Nephron progenitor cell (in vitro differentiated cells): ENCODE measurements at places on chromosomes 16 and 17.
A peak's percentile ranks its signal among the peaks of the same experiment; 100 is the strongest.

DNA sequence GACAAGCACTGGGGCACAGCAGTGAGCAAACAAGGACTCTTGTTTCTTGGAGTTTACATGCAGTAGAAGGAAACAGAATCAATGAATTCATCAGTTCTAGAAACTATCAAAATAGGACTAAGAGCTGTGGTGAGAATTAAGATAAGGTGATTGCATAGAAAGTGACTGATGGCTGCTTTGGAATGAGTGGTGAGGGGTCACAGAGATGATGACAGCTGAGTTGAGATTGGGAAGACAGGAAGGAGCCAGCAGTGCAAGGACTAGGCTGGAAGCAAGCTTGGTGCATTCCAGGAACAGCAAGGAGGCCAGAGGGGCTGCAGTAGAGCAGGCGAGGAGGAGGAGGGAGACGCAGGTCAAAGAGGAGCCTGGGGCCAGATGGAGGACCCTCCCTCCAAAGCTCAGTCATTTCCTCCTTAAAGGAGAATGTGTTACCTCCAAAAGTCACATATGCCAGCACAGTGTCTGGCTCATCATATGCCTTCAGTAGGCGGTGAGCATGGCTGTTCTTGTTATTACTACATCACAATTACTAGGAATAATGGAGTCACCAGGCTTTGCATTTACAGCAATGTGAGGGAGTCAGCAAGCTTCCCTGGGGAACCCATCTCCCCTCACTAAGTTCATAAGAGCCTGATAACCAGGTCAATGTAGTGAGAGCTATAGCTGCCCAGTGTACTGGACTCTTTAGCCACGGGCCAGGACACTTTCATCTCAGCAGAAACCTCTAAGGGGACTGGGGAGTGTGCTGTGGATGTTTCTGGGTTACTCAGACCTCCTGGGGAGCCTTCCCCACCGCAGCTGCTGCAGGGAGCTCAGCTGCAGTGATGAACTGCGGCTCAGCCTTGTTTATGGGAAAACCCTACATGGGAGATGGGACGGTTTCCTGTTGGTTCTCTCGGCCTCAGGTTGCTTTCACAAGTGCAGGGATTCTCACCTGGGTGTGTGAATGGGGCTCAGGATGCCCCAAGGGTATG, 157.2 kb downstream of the SEC14L1 start:
- no peak for DNase-seq

GRCh38 chr17:82559566-82560251, 40.2 kb downstream of the FOXK2 start:
- no peak for DNase-seq

DNA sequence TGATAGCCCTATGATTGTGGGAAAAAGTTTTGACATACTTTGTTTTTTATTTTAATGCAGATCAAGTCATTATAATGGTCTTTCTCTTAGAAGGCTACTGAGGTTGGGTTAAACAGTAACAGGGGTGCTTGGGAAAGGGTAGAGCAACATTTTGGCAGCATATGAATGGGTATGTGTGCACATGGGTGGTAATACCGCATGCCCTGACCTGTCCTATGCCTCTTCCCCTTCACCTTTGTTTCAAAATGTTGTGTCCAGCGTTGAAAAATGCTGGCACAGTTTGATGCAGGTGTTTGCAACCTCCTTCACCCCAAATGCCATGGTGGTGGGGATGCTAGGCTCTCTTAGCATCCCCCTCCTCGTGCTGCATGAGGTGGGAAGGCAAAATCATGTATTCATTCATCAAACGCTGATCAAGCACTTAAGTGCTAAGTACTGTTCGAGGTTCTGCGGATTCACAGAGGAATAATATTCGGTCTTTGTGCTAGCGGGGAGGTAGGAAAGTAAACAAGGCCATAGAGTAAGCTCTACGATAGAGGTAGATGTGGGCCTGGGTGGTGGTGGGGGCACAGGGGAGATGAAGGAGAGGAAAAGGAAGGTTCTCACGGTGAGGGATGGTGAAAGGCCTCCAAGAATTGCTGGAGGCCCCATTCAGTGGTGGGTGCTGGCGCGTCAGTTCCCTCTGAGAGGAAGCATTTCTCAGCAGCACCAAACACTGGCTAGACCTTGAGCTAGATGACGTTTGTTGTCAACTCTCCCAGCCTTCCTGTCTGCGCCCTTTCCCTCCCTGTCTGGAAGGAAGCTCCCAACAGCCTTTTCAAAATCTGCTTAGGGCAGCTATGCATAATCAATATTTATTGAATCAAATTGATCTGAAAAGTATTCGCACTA, 13.3 kb upstream of the MARCHF10 start:
- DNase-seq, result no peak

DNA sequence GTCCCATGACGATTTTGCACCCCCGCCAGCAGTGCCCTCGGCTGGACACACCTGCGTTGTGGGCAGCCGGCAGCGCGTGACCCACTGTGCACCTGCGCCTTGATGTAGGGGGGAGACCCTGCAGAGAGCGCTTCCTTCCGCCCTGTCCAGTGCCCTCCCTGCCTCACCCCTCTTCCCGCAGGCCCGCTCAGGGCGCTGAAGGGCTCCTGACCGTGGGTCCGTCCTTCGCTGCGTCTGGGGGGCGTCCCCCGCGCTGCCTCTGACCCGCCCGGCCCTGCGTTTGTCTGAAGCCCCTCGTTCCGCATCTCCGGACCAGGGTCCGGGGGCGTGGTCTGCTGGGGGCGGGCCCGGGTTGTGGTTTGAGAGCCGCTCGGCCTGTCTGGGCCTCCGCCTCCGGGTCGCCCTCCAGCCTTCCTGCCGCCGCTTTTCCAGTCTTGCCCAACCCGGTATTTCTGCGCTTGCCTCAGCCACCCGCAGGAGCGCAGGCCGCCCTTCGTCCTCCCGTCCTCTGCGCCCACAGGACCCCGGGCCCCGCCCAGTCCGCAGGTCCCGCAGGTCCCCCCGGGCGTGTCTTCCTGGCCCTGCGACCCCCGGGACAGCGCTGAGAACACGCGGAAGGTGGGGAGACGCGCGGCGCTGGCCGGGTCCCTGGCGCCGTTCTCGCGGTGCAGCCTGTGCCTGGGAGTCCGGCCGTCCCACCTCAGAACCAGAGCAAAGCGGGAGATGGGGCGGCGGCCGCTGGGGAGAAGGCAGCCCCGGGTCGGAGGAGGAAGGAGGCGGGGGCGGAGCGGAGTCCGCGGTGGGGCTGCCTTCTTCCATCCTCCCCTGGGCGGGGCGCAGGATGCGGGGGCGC, 4.0 kb upstream of the IL17C start:
- DNase-seq, result peak; percentile 83

DNA sequence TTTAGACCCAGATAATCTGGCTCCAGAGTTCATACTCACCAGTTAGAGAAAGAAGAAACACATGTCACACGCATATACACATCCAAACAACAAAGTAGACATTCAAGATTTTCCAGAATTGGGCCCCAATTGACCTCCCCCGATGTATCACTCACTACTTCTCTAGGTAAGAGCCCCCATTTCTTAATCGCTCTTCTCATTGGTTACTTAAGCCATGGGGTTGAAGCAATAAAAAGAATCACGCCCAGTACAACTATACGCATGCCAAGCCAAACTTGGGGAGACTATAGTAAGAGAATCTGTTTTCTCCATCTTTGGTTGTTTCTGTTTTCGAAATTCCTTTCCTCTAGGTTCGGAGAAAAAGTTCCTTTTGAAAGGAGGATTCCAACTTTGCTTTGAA, 565 bp downstream of the DDX52 start:
- no peak for DNase-seq

- no peak for DNase-seq
These were observed 27.8 kb upstream of the ERN1 start for GRCh38 chr17:64157669-64158180.

DNA sequence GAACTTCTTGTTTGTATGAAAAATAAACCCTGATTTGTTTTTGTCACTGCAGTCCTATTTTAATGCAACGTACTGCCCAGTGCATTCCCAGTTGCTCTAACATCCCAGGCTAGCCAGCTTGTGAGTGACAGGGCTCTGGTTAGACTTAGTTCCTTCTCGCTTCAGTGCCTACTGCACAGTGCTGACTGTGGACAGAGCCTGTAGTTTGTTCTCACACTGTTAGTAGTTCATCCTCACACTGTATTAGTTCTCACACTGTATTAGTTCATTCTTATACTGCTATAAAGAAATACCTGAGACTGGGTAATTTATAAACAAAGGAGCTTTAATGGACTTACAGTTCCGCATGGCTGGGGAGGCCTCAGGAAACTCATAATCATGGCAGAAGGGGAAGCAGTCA, 116.6 kb upstream of the SALL1 start:
- DNase-seq, result no peak

DNA sequence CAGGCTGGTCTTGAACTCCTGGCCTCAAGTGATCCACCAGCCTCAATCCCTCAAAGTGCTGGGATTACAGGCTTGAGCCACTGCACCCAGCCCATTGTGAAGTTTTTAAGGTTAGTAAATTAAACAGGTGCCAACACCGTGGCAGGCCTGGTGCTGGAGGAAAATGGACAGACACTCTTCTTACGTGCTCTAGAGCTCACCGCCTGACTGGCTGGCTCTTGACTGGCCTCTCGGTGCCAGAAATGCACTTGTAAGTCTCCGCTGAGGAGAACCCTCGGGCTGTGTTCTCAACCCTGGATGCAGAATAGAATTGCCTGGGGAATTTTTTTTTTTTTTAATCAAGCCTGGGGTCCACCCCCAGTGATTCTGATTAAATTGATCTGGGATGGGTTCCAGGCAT, 10.3 kb upstream of the HAS3 start:
- no peak for DNase-seq

DNA sequence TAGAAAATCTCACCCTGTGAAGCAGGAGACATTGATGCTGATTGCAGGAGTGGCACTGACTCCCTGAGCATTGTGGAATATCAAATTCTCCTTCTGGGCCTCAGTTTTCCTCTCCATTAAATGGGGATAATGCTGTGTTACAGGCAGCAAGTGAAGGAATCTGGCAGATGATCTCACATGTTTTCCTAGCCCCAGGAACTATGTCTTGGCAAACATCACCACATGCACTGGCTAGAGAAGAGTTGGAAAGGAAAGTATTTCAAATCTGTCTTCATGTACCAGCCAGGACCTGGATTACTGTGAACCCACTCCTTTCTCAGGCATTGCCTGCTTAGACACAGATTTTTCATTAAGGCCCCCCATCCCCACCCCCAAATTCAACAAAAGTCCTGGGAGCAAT, 13.6 kb upstream of the CCL8 start:
- DNase-seq, result no peak

- no peak for DNase-seq
These were observed 4.1 kb downstream of the HGS start for GRCh38 chr17:81687770-81688541.

DNA sequence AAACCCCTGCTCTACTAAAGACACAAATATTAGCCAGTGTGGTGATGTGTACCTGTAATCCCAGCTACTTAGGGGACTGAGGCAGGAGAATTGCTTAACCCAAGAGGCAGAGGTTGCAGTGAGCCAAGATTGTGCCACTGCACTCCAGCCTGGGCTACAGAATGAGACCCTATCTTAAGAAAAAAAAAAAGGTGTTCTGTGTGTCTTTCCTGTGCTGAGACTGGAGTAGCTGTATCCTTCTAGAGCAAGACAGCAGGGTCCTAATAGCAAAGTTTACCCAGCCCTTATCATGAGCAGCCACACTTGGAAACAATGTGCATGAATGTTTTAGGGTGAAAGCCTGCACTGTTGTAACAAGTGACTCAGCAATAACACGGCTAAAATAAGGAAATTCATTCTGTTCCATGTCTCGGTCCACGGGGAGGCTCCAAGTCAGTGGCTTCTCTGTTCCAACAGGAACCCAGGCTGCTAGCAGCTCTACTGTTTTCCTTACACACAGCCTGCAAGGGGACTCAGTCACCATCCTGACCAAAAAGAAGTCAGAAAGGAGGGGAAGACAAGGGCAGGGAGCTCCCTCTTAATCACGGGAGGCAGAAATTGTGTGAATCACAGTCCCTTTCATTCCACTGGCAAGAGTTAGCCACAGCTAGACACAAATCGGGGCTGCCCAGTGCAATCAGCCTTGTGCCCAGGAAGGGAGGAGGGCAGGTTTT, 7.1 kb upstream of the SLC5A11 start:
- no peak for DNase-seq

DNA sequence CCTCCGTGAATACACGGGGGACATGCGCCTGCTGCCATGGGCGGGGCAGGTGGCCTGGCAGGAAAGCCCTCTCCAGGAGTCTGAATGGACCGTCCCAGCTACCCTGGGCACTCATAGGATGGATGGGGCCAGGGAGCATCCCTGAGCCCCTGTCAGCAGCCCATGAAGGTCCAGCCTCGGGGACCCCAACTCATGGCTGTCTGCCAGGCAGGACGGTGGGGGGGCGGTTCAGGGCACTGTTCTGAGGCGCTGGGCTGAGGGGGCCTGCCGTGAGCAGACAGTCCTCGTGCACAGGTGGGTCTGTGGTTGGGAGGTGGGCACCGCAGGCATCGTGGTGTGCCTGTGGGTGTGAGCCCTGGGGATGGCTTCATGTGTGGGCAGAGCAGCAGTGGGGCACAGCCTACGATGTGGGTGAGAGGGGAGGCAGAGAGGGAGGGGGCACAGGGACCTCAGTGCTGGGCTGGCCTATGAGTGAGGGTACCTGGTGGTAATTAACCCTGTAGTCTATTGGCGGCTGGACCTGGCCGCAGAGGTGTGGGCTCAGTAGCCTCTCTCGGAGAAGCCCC, 6.5 kb upstream of the PKMYT1 start:
- DNase-seq, result no peak

DNA sequence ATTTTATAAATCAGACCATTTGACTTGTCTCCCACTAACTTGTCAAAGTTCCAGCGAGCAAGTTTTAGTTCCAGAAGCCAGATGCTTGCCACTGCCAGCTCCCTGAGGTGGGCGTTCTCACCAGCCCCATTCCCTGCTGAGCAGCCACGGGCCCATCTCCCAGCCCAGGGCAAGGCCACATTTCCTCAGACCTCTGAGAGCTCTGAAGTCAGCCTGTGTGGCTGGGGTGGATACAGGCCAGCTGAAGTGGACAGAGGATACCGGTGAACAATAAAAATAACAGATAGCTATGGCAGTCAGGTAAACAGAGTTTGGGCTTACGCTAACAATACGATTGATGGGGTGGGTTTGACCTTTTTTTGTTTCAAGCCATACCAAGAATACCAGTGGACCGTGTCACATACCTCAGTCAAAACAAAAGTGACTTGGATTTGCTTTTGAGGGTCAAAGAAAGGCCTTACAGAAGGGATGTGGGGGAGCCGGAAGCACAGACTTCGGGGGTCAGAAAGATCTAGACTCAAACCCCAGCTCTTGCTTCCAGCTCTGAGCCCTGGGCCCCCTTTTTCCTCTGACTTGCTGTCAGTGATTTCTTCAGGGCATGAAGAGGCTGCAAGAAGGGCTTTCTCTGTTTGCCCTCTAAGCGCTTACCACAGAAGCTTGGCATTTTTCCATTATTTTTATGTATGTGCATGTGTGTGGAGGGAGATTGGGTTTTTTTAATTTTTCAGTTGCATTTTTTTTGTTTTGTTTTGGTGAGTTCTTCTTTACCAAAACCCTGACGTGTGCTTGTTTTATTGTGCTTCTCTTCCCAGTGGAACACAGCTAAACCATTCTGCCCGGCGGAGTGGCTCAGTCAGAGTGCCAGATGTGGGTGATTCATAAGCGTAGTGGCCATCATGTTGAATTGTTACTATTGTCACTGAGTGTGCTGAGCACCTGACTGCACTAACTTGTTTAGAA, 109.9 kb downstream of the GNAO1 start:
- peak; percentile 18 for DNase-seq
